Ovary (tissue), 10 donors: ENCODE measurements at places on chromosomes 12 and 14.
A peak's percentile ranks its signal among the peaks of the same experiment; 100 is the strongest.

- no peak for DNase-seq
Observed at GRCh38 chr12:80792861-80793260, 76.1 kb downstream of the MYF5 start.

GRCh38 chr12:78534311-78534710, 330.3 kb upstream of the SYT1 start:
- no peak for DNase-seq

- no peak for DNase-seq
Observed at GRCh38 chr14:59333235-59333634, 131.9 kb downstream of the GPR135 start.

DNA sequence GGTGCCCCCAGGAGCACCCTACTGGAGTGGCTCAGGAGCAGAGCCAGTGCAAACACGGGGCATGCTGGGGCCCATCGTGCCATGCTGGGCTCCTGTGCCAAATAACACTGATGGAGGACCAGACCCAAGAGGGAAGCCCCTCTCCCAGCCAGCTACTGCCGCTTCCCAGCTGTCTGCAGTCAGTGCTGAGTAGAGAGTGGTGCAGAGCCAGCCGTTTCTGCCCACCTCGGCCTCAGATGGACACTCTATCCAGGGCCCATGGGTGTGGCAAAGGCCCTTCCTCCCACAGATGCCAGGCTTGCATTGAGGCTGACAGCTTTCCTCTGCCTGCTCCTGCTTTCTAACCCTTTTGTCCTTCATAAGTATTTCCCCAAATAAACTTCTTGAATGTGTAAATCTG, 13.2 kb downstream of the CLBA1 start:
- DNase-seq = no peak

DNA sequence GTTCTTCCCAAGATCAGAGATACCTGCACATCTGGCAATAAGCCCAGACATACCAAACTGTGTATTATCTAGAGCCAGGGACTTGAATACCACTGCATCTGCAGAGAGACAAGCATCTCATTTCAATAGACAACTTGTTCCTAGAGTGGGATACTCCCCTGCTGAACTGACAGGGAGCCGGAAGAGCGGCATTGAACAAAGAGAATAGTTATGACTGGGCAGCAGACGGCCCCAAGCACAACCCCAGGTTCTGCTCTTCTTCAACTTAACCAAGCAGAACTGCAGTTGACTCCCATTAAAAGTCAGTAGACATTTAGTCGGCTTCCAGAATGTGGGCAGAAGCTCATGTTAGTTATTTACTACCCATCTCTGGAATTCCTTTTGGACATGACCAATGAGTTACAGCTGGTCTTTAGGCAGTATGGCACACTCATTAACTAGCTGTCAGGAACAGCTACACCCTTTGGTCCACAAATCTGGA, 112.9 kb downstream of the HMGA2 start:
- no peak for DNase-seq

DNA sequence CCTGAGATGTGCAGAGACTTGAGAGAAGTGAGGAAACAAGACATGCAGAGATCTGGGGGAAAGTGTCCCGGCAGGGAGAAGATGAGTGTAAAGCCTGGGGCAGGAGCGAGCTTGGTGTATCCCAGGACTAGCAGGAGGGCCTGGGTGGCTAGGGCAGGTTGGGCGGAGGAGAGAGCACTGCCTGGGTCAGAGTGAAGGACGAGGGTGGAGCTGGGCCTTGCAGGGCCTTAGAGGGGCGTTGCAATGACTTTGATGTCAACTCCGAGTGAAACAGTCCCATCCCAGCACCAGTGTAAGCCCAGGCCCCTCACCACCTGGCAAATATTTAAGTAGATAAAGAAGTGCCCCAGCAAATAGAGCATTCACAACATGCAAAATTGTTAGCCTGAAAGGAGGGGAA, 24.2 kb upstream of the RFLNA start:
- DNase-seq = no peak

DNA sequence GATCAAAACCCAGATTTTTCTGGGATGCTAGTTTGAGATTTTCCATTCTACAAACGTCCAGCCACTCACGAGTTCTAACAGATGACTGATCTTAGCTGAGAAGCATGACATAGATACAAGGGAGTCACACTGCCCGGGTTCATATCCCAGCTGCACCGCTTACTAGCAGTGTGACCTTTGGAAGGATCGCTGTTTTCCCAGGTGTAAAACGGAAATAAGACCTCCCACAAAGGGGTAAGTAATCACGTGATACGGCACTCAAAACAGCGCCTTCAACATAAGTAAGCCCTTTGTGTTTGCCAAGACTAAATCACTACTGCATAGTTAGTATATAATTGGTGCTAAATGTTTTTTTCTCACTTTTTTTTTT, 624 bp upstream of the PWP1 start:
- no peak for DNase-seq

GRCh38 chr14:99040052-99040451, 231.9 kb downstream of the BCL11B start:
- no peak for DNase-seq

DNA sequence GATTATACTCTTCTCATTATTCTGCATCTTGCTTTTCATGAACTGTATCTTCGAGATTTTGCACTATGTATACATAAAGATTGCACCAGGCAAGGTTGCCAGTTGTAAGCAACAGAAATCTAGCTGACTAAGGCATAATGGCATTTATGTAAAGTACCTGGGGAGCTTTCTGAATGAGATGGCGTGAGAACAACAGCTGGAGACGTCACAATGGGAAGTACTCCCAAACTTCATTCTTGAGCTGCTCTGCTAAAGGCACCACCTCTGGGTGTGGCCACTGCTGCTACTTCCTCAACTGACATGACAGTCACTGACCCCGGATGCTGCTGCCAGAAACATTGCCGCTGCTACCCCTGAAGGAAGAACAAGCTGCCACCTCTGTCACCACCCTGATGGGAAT, 220.7 kb downstream of the NOVA1 start:
- DNase-seq = no peak

GRCh38 chr12:57240066-57240921, 10.7 kb downstream of the STAC3 start:
- peak; percentile 55 for DNase-seq

DNA sequence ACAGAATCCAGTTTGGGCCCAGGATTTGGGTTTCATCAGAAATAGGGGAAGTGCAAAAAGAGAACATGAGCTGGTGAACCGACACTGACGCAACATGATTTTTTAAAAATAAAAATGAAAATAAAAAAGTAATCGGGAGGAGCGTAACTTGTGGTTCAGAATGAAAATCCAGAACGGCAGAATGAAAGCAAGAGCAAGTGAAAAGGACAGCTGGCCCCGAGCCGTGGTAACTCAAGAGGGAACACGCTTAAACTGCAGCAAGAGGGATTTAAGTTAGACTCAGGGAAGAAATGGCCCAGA, 1.6 kb downstream of the SLC6A12 start:
- no peak for DNase-seq

DNA sequence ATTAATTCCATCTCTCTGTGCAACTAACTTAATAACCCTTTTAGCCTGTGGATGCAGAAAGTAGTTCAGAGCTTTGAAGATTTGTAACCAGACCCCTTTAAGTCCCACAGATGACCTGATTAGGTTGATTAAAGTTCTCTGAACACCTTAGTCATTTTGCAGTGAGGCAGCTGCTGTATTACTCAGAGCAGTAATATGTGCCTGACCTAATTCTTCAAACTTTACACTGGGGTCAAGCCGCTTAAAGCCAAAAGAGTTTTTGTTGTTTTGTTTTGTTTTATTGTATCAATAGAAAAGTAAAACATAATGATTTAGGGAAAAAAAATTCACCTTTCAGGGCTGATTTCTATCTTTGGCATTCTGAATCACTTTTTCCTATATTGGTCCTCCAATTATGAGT, 78.6 kb upstream of the PLEKHG7 start:
- DNase-seq = no peak
